ENCODE measurements at places on chromosomes 4 and X.
A peak's percentile ranks its signal among the peaks of the same experiment; 100 is the strongest.

- DNase-seq: peak; percentile 26
Measured at GRCh38 chr4:24999392-25000089, 31.2 kb downstream of the LGI2 start.

- no peak for DNase-seq
Measured at GRCh38 chrX:153861733-153862310, 24.2 kb downstream of the L1CAM start.

- DNase-seq: peak; percentile 87
Measured at GRCh38 chr4:152679414-152680281, at the start of gene TMEM154. TSS of gene TMEM154 (minus strand) at chr4:152679997. CDS start at chr4:152679933, 64 bp downstream.

DNA sequence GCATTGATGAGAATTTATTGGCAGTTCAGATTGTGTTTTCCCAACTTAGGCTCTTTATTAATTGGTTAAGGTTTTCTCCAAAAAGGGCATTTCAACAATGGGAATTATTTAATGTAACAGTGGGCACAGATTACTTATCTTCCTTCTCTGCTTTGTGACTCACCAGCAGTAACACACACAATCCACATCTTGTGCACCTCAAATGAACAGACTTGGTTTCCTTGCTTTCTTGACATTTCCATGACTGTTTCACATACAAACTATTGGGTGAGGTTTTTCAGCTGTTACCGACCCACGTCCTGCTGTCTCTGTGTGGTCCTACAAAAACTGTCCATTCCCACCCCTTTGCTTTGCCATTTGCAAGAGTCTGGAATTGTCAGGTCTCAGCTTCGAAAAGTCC, 38.1 kb downstream of the CCNI start:
- DNase-seq: no peak

DNA sequence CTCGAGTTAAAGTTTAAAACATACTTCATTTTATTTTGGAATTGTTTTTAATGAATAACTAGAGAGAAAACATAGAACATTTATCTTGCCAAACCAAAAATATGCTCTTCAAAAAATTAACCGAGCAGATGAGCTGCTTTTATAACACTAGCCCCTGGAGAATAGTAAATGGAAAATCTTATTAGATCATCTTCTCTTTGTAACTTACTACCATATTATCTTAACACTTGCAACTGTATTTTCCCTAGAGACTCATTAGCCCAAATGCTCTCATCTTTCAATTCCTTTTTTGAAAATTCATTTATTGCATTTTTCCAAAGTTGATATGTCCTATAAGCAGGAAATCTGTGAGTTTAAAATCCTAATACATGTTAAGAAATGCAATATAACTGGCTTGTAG, 143.3 kb downstream of the CAMK2D start:
- DNase-seq: peak; percentile 51

- peak; percentile 18 for DNase-seq
Measured at GRCh38 chr4:163331629-163332376, 593 bp downstream of the NPY1R start.

GRCh38 chr4:186151499-186151898, 39.9 kb upstream of the CYP4V2 start:
- DNase-seq: no peak
